Stimulated activated CD4-positive, alpha-beta T cell treated with anti-CD3 and anti-CD28 coated beads, Interleukin-1b, Interleukin-23, amount 100 ng/mL, for 1 hour (primary cell): ENCODE measurements at places on chromosomes 4 and X.

- no peak for DNase-seq
These were observed 61.3 kb downstream of the HS3ST1 start for GRCh38 chr4:11367371-11367770.

DNA sequence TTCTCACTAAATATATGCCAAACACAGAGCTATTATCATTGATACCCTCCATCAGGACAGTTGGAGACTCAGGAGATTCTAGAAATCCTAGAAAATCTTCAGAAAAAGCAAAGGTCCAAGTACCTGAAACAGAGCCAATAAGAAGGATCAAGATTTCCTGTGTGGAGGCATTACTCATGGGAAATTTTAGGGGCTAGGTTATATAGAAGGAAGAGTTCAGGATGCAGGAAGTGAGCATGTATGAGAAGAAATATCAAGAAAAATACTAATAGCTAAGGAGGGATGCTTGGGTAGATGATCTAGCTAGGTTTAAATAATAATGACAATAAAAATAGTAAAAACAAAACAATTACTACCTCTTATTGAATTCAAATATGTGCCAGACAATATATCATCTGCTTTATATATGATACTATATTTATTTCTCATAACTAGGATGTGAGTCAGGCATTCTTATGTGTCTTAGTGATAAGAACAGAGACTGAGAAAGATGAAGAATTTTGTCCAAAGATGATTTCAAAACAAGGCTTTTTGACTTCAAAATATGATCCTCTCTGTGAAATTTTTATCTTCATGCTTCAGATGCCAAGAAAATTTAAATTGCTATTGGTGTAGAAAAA is 66.4 kb upstream of the HHIP start:
- no peak for DNase-seq

DNA sequence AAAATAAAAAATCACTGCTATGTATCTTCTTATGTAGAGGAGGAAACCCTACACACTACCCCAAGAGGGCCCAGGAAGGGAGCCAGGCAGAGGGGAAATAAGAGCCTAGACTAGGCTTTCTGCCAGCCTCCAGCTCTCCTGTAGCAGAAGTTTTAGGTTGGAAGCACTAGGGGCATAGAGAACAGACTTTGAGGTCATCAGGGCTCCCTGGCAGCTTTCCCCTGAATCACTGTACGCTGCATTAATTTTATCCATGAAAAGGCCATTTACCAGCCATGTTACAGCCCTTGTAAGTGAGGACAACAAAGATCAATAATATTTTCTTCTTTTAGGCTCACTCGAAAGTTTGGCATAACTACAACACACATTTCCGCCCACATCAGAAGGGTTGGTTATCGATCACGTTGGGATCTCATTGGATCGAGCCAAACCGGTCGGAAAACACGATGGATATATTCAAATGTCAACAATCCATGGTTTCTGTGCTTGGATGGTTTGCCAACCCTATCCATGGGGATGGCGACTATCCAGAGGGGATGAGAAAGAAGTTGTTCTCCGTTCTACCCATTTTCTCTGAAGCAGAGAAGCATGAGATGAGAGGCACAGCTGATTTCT is 24.7 kb downstream of the RPL9 start:
- DNase-seq, result no peak

- peak; percentile 2 for DNase-seq
These were observed 552 bp downstream of the NKRF start for GRCh38 chrX:119605464-119606279.

DNA sequence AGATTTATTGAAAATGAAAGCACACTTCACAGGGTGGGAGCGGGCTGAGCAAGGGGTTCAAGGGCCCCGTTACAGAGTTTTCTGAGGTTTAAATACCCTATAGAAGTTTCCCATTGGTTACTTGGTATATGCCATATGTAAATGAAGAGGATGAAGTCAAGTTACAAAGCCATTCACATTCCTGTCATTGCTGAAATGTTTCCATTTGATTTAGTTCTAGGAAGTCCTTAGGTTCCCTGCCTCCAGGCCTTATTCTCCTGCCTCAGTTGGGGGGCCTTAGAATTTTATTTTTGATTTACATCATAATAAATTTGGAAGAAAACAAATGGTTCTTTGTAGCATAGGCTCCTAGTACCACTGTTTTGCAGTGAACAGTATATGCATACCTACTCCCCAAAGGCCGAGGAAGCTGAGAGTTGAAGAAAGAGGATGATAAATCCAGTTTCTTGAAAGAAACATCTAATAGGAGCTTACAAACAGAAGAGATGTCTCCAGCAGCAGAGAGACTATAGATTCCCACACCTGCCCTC is 31.8 kb downstream of the SERTM2 start:
- no peak for DNase-seq

DNA sequence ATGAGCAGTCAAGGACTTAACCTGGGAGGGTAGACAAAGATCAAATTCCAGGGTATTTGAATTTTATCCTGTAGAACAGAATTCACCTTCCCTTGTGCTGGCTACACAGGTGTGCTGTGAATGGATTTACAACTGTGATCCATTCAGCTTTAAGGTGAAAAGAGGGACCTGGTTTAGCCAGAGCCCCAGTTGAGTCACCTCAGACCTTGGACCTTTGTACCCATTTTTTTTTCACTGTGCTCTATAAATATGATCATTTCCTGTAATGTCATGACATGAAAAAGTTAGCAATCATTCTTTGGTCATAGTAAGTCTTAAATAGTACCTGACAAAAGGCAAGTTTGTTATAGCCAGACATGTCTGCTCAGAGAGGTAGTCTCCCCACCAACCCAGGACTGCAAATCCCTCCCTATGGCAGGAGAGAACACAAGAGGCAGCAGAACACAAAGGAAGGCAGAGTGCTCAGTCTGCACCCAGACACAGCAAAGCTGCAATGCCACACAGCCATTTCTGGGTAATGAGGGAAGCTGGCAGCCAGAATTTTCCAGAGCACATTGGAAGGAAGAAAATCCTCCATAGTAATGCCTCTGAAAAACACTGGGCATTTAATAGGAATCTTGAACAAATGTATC is 77.9 kb downstream of the CXXC4 start:
- DNase-seq, result no peak

- no peak for DNase-seq
These were observed 12.5 kb downstream of the CCNG2 start for GRCh38 chr4:77169481-77169880.

DNA sequence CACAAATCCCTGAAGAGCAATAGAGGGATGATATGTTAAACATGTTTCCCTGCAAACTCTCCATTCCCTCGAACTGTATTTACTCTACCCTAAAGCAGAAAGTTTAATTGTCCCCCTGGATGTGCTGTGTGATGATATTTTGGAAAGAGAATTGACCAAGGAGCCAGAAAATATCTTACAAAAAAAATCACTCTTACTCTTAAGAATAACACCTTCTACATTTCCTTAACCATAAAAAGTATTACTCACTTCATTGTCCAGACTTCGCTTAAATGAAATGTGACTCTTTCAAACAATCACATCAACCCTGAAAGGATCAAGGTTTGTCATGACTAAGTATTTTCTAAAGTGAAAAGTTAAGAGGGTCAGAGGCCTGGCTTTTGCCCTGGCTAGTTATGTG is 49.0 kb upstream of the EGFL6 start:
- DNase-seq, result no peak

GRCh38 chrX:103554687-103555424 is 30.5 kb upstream of the TCEAL4 start:
- peak; percentile 32 for DNase-seq

DNA sequence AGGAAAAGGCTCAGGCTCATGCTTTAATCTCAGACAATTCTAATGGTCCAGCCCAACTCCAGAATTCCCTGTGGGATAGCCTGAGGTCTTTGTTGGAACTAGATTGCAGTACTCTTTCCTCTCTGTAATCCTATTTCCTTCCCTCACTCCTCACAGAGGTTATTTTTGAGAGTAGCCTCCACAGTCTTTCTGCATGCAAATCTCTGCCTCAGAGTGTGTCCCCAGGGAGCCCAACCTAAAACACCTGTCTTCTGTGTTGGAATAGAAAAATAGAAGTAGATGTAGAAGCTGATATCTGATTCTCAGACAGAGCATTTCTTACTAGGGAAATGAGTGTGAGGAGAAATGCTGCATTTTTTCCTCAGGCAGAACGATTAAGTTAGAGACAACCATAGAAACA is 915.5 kb upstream of the EPHA5 start:
- no peak for DNase-seq
